ENCODE measurements at places on chromosomes 16 and 17.

- DNase-seq: no peak
Measured at GRCh38 chr17:72974605-72975232, 117.8 kb downstream of the SLC39A11 start.

DNA sequence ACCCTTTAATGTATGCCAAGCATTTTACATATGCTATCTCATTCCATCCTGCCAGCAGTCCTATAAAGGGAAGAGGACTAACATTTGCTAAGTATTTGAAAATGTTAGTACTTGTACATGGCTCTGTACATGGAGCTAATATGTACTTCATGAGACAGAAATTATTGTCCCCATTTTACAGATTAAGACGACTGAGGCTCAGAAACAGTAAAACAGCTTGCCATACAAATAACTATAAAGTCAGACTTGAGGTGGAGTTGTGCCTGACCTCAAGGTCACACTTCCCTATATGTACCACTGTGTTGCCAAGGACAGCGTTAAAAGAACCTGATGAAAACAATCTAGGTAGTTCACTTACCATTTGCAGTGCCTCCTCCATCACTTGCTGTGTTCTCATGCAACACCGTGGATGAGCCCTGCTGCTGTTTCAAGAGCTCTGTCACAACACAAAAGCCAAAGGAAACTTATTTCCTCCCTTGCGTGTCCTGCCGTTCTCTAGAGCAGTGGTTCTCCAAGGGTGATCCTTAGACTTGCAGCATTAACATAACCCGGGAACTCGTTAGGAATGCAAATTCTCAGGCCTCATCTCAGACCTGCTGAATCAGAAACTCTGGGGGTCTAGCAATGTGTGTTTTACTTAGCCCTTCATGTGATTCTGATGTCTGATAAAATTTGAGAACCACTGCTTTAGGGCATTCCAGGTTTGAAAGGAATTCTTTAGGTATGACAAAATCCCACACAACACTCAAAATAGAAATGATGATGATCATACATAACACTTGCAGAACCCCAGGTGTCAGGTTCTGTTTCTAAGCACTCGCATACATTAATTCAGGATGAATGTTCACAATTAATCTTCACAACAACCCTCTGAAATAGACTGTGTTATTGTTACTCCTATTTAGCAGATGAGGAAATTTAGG is 51.2 kb upstream of the MTMR4 start:
- DNase-seq: no peak

DNA sequence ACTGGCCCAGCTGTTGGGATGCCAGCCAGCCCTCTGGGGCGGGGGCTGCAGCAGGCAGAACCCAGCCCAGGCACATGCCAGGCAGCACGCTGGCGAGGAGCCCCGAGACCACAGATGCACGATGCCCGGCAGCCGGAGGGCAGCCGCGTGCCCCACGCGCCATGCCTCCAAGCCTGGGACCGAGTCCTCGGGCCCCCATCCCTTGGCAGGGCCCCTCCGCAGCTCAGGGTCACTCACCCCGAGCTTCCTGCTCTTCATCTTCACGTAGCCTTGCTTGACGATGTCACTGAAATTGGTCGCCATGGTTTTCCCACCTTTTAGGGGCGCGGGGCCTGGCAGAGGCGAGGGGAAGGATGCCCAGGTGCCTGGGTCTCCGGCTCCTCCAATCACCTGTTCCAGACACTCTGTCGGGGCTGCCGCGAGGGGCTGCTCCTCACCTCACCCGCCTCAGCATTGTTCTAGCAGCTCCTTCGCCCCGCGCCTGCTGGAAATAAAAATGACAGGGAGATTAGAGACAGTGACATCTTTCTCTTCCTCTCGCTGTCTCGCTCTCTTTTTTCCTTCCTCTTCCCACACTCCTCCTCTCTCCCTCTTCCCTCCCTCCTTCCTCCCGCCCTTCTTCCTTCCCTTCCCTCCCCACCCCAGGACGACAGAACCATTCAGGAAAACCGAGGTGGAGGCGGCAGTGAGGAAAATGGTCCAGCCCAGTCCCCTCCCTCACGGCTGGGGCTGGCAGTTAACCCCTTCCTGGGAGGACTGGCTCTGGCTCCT is 6.9 kb downstream of the DOK4 start:
- peak; percentile 65 for DNase-seq

DNA sequence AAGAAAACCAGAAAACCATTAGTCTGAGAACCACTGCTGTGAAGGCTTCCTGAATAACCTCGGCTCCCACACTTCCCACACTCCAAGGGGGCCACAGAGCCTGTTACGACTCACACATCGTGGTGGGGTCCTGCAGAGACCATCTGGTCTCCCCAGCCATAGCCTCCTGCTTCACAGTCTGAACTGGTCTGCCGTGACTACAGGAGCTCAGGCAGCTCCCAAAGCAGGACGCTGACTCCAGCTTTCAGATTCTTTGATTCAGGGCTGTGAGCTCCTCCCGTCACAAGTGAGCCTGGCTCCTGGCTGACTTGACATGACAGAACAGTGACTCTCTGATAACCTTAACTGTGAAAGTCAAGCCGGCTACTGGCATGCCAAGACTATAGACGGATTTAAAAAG is 37.8 kb downstream of the CYB5D2 start:
- peak; percentile 53 for DNase-seq

- no peak for DNase-seq
Measured at GRCh38 chr17:19958023-19958422, 19.6 kb downstream of the AKAP10 start.

GRCh38 chr17:42116705-42117396 is 4.3 kb downstream of the KAT2A start:
- DNase-seq: peak; percentile 85

- DNase-seq: no peak
Measured at GRCh38 chr17:42354956-42355843, 33.0 kb downstream of the STAT3 start.

GRCh38 chr16:14310519-14310991 is 239.4 kb downstream of the MRTFB start:
- DNase-seq: no peak

- no peak for DNase-seq
Measured at GRCh38 chr17:37301288-37301687, 74.5 kb upstream of the C17orf78 start.

- DNase-seq: no peak
Measured at GRCh38 chr17:15238676-15239422, 26.3 kb downstream of the PMP22 start.

DNA sequence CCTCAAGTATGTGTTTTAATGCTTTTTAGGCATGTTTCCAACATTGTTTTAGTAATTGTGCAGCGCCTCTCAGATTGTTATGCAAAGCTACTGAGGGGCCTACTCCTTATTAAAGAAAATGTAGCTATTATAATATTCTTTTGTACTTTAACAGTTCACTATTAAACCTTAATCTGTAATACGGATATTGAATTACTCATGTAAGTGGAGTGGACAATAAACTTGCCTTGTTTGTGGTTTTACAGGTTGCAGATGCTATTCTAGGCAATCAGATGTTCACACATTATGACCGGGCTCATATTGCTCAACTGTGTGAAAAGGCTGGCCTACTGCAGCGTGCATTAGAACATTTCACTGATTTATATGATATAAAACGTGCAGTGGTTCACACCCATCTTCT is 41.0 kb downstream of the PTRH2 start:
- no peak for DNase-seq

DNA sequence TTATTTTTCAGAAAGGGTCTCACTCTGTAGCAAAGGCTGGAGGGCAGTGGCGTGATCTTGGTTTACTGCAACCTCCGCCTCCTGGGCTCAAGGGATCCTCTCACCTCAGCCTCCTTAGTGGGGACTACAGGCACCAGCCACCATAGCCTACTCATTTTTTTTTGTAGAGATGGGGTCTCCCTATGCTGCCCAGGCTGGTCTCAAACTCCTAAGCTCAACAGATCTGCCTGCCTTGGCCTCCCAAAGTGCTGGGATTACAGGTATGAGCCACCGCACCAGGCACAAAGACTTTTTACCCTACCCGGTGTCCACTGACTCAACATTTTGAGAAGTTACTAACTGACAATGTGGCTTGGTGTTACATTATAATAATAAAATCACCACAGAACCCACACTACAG is 7.2 kb downstream of the GRB2 start:
- no peak for DNase-seq

- peak; percentile 82 for DNase-seq
Measured at GRCh38 chr17:77995146-77995852, 36.8 kb downstream of the TNRC6C start.

DNA sequence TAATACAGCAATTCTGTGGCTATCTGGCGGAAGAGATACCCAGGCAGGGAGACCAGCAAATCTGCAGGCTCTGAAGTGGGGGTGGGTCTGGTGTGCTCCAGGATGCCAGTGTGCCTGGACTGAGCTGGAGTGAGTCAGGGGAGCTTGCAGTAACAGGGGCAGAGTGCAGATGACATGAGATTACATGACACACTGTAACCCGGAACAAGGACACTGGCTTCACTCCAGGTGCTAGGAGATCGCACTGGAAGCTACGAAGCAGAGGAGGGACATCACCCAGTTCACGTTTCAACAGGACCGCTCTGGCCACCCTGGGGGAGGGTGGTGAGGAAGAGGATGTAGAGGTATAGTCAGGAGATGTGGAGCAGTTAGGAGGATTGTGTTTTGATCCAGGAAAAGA is 475.6 kb downstream of the CDH13 start:
- DNase-seq: no peak

DNA sequence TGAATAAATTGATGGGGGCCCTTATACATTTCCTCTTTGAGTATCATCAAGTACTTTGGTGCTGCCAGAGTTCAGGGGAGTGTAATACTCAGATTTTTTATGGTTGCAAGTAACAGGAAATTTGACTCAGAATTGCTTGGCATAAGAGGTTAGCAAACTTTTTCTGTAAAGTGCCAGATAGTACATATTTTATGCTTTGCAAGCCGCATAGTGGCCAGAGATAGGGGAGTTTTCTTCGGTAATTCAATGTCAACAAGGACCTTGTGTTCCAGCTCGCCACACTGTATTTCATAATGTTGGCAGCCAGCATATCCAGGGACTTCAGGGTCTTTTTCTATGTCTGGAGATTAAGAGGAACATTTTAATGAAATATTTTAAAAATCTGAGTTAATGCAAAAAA is 51.0 kb upstream of the MARCHF10 start:
- DNase-seq: no peak

DNA sequence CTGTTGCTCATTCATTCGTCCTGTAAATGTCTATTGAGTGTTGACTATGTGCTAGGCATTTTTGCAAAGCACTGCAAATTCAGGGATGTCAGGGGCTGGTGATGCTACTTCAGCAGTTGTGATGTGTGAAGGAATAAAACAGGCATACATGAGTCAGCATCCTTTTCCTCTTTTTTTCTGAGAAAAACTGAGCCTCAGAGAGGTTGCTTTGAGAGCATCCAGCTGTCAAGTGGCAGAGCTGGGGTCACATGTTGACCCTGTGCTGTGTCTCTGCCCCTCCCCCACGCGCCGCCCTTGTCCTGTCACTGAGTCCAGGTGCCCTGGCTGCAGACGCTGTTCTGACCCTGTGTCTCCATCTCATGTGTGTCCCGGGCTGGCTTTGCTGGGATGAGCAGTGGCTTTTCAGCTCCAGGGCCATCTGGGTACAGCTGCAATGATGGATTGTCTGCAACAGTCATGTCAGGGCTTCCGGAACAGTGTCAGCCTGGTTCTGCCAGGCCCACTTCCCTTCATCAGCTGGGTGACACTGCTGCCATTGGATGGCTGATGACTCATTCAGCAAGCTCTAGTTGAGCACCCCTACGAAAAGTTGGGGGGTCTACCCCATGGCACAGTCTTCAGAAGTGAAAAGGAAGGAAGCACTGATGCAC is 14.9 kb downstream of the SEC14L5 start:
- no peak for DNase-seq

DNA sequence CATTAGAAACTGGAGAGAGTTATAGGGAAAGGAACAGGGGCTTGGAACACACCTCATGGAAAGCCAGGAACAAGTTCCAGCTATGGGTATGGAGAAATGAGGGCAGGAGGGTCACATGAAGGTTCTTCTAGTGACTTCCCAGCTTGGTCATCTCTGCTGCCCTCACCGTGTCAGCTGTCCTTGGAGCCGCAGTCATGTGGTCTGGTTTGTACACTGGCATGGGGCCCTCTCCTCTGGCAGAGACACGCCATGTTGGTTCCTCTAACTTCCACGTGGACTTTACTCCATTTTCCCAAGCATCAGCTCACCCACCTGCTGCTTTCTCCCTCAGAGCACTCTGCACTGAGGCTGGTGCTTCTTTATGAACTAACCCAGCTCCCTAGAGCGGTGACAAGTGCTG is 26.3 kb downstream of the MPG start:
- DNase-seq: no peak

GRCh38 chr16:89357055-89357816 is 133.1 kb downstream of the ANKRD11 start:
- peak; percentile 63 for DNase-seq

DNA sequence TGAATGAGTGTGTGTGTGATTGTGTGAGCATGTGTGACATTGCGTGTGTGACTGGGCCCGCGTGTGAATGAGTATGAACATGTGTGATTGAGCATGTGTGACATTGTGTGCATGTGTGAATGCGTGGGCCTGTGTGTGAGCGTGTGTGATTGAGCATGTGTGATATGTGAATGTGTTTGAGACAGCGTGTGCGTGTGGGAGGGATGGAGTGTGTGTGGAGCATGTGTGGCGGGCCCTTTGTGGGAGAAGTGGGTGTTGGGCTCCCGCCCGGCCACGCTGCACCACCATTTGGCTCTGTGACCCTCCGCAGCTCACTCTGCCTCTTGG is 22.7 kb upstream of the GSE1 start:
- DNase-seq: no peak

Data from left ventricle myocardium superior (tissue), 1 donor.